ENCODE measurements at places on chromosomes 1 and 21.

DNA sequence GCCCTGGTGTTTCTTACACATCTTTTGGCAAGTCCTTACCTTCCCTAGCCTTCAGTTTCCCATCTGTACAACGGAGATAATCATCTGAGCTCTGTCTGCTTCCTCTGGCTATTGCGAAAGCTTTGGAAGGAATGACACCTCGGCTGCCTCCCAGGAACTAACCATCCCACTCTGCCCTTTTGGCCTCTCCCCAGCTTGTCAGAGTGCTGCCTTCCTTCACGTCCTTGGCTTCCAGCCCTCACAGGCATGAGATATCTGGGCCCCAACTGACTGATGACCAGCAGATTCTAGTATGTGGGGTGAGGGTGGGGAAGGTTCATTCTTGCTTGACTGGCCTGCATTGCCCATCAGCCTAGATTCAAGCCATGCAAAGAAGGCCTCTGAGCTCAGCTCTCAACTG is 253.1 kb upstream of the FGGY start:
- no peak for DNase-seq

GRCh38 chr1:116559304-116559761 is 11.5 kb downstream of the CD58 start:
- no peak for DNase-seq

- DNase-seq, result no peak
Measured at GRCh38 chr1:159079525-159079924, 3.0 kb upstream of the AIM2 start.

DNA sequence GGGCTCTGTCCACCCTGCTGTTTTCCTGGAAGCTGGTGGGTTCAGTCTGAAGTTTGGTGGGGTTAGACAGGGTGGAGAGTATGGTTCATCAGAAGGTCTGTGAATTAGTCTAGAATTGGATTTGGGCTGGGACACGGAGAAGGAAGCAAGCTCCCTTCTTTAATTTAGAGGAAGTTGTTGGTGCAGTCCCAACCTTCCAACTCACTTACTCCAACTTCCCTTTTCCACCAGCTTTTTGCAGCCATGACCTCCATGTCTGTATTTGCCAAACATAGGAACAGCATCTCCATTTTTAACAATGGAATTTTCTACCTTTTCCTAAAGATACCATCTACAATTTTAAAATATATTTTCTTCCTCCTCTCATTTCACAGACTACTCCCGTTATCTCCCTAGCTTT is 28.5 kb upstream of the PRELP start:
- DNase-seq, result no peak

GRCh38 chr1:31771891-31772668 is 7.9 kb upstream of the ADGRB2 start:
- DNase-seq, result no peak

DNA sequence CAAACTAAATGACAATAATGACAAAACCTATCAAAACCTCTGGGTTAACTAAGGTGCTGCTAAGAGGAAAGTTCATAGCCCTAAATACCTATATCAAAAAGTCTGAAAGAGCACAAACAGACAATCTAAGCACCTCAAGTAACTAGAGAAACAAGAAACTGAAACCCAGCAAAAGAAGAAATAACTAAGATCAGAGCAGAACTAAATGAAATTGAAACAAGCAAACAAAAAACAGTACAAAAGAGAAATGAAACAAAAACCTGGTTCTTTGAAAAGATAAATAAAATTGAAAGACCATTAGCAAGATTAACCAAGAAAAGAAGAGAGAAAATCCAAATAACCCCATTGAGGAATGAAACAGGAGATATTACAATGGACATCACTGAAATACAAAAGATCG is 44.8 kb upstream of the KIAA0040 start:
- no peak for DNase-seq

DNA sequence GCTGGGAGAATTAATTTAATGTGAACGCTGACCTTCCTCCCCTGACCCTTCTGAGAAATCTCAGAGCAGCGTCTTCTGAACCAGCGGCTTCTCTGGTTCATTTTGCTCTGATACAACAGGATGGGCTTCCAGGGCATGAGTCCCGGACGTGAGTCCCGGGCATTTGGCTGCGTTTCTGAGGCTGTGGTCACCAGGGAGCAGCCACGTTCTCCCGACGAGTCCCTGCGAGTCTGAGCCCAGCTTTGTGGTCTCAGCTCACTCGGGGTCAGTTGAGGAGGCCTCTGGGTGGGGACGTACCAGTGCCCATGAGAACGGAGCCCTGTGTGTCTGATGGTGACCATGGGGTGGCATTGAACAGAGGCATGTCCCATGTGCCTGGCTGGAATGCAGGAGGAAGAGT is 17.7 kb upstream of the OBSCN start:
- DNase-seq, result no peak

- no peak for DNase-seq
Measured at GRCh38 chr1:40226192-40226591, 21.5 kb upstream of the TMCO2 start.

DNA sequence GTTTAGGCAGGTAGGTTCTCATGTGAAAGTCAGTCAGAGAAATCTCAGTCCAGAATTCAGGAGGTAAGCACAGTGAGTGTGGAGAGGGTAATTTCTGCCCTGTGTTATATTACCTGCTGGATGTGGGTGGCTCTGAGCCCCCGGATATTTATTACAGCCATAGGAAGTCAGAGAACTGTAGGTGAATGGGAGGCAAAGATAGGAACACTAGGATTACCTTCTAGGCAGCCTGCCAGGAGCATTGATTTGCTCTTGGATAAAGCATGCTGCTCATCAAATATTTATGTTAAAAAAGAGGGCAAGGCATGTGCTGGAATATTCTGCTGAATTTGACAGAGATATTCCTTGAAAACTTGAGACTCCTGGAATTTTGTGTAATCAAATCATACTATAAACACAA is 8.5 kb downstream of the GNG12 start:
- DNase-seq, result no peak

DNA sequence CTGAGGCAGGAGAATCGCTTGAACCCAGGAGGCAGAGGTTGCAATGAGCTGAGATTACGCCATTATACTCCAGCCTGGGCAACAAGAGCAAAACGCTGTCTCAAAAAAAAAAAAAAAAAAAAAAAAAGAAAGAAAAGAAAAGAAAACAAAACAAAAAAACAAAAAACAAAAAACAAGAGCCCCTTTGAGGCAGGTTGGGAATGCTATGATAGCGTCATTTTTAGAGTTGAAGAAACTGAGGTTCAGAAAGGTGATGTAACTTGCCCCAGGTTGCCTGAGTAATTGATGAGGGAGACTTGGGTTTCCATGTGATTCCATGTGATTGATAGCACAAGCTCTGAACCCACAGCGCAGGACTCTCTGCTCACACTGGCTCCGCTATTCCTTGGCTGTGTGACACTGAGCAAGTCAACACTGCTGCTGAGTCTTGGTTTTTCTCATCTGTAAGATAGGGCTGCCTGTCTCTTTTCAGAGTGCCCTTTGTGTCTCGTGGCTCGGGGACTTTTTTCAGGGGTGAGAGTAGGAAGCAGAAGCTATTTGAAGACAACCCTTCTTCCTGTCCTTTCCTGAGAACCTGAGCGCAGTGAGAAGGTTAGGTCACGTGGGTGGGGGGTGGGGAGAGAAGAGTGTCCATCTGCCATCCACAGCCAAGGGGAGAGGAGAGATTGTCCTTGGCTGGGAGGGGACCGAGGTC is 2.5 kb downstream of the CNR2 start:
- no peak for DNase-seq

- no peak for DNase-seq
Measured at GRCh38 chr1:67736750-67737149, 51.7 kb downstream of the GADD45A start.

- DNase-seq, result no peak
Measured at GRCh38 chr1:224329484-224329841, 509 bp downstream of the NVL start.

DNA sequence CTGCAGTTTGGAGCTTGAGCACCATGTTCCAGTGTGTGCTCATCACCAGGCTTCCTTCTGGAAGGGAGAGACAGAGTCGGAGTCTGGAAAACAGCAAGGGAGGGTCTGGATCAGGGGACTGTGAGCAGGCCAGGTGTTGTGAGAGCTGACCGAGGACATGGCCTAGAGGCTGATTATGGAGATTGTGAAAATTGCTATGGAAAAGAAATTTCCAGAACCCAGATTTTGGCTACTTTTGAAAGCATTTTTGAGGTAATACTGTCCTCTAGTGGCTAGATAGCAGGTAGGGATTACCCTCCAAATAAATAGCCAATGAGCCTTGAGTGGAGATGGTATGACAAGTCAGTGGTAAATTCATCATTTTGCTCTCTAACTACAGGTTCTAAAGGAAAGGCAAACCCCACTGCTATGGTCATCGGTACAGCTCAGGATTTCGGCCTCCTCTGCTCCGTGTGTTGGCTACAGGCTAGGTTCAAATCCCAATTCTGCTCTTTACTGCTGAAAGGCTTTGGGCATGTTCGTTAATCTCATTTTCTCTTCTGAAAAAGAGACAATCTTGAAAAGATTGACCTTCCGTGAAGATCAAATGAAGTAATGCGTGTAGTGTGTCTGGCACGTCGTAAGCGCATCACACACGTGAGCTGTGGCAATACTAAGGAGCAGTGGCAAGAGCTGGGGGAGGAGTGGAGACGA is 1.0 kb upstream of the HAO2 start:
- DNase-seq, result no peak

GRCh38 chr1:16244650-16245285 is 7.8 kb upstream of the CPLANE2 start:
- DNase-seq, result no peak

DNA sequence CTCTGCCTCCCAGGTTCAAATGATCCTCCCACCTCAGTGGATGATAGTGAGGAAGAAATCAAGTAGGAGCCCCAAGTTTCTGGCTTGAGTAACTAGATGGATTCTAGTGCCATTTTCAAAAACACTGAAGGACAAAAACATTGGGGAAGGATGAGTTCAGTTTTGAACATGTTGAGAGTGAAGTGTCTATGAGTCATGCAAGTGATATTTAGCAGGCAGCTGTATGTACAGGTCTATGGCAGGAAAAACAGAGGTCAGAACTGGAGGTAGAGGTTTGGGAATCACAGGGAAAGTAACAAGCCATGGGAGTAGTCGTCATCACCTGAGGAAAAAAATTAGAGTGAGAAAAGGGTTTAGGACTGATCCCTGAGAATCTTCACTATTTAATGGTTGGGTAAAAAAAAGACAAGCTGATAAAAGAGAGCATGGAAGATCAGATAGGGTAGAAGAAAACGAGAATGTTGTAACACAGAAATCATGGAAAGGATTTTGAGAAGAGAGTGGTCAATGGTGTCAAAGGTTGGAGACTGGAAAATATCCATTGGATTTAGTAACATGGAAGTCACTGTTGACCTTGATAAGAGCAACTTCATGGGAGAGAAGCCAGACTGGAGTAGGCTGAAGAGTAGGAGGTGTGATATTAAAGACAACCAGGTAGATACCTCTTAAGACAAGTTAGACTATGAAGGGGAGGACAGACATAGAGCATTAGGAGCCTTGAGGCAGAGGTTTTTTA is 53.1 kb downstream of the DIPK1A start:
- no peak for DNase-seq

- DNase-seq, result no peak
Measured at GRCh38 chr1:41582351-41582750, 97.9 kb upstream of the EDN2 start.

DNA sequence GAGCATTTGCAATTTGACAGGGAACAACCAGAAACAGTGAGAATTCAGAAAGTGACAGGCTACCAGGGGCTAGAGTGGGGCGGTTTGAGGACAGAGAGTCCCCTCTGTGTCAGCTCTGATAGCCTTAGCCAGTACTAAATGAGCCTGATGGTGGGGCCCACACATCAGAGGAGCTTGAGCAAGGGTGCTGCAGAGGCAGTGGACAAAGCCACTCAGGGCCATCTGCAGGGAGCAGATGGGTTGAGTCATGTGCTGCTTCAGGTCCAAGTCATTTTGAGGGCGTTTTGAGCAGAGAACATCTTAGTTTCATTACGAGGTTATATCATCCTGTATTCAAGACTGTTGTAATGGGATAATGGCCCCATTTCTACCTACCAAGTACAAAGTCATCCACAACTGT is 7.7 kb downstream of the LRRC52 start:
- DNase-seq, result no peak

GRCh38 chr1:41665962-41666917 is 181.8 kb upstream of the EDN2 start:
- no peak for DNase-seq
